Adrenal gland (tissue), 19 donors: ENCODE measurements at places on chromosomes 4 and X.

DNA sequence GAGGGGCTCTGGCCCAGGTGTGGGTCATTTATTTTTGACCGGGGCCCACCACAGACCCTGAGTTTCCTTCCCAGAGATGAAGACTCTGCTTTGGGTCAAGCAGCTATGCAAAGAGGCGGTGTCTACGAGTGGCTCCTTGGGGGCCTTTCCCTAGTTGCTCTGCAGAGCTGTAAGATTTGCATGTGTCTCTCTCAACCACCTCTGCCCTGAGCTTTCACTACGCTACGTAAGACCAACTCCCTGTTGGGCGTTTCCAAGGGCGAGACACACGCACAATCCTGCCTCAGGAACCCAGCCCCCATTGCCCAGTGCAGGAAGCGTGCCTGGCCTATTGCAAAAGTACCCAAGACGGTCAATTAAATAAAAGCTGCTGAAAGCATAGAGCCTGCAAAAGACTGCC is 10.0 kb upstream of the ANOS1 start:
- no peak overlapping the region for H3K4me3 ChIP-seq
- no peaks in the 10 kb centered on the region for H3K36me3 ChIP-seq
- no peak overlapping the region for H3K27ac ChIP-seq
- H3K27me3 ChIP-seq = peaks cover 7% of the 10 kb centered on the region

DNA sequence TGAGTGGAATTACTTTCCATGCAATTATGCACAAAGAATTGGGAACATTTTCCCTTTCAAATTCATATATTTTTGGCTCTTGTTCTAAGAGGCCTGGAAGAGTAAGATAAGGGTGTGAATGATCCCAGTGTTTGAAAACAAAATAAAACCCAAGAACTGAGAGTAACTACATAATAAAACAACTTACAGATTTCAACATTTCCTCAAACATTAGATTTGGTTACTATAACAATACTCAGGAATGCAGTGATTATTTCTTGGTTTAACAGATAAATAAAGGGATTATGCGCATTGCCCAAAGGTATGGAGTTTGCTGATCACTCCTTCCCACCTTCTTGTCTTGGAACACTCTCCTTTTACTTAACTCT is 292.5 kb downstream of the CAMK2D start:
- DNase-seq = no peak
- H3K36me3 ChIP-seq = peaks cover 4% of the 10 kb centered on the region
- H3K4me3 ChIP-seq = no peak overlapping the region

DNA sequence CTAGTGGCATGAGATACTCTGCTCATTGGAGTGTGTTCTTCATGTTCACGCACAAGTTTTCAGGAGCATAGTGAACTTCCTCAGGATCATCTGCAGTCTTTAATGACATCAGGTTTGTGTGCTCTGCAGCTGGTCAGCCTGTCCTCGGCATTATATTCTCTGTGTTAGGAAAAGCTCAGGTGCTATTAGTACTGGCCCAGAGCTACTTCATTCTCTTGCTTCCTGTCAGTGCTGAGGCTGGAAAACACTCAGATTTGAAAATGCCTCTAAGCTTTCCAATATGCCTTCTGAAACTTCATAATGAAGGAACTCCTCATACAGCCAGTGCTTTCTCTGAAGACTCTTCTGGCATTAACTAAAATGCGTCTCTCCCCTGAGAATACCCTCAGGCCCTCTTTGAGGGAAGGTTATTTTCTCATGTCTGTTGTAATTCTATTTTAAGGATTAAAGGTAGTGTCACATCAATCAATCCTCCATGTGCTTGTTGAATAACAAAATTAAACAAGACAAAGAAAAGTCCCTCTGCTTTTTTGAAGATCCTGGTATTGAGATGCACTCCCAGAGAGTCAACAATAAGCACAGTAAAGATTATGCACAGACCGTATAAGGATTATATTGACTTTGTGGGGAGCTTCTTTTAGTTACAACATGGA is 666.4 kb downstream of the ADGRL3 start:
- peaks cover 4% of the 10 kb centered on the region for H3K36me3 ChIP-seq
- DNase-seq = no peak
- no peak overlapping the region for H3K4me3 ChIP-seq
- no peaks in the 10 kb centered on the region for H3K27me3 ChIP-seq

GRCh38 chr4:24203926-24204325 is 314.1 kb upstream of the PPARGC1A start:
- H3K4me3 ChIP-seq = no peak overlapping the region
- H3K27ac ChIP-seq = no peak overlapping the region
- H3K27me3 ChIP-seq = no peaks in the 10 kb centered on the region
- H3K4me1 ChIP-seq = no peaks in the 10 kb centered on the region
- no peak for DNase-seq
